ENCODE measurements at places on chromosomes 13 and 19.

GRCh38 chr19:10517361-10517759, at the start of gene S1PR5:
TSS of gene S1PR5 (minus strand) at chr19:10517447. CDS start at chr19:10515011, 2,436 bp downstream.
- no peak for DNase-seq

GRCh38 chr13:95756072-95756471, 79.1 kb downstream of the DNAJC3 start:
- no peak for DNase-seq

- no peak for DNase-seq
Measured at GRCh38 chr13:33489563-33489962, 204.0 kb upstream of the STARD13 start.

- no peak for DNase-seq
Measured at GRCh38 chr19:28292822-28293500, 920.0 kb downstream of the UQCRFS1 start.

DNA sequence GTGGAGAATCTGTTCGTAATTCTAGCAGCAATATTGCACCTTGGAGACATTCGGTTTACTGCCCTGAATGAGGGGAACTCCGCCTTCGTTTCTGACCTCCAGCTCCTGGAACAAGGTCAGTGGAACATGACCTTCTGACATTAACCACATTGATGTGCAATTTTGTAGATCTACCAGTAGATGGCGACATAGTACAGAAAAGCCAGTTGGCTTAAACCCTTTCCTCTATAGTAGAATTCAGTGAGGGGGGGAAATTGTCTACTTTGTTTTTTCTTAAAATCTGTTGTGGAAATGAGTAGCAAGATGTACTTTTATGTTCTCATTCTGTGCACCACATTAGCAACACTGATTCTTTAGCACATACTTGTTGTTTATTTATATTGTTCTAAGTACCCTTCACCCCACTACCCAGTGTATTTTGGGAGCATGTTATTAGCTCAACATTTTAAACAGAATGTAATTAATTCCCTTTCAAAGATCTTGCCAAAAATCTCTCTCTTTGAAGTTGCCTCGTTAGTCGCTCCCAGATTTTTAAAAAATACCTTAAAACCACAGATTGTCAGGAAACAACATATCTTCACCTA, 332.2 kb downstream of the MYO16 start:
- DNase-seq, result peak; percentile 0

DNA sequence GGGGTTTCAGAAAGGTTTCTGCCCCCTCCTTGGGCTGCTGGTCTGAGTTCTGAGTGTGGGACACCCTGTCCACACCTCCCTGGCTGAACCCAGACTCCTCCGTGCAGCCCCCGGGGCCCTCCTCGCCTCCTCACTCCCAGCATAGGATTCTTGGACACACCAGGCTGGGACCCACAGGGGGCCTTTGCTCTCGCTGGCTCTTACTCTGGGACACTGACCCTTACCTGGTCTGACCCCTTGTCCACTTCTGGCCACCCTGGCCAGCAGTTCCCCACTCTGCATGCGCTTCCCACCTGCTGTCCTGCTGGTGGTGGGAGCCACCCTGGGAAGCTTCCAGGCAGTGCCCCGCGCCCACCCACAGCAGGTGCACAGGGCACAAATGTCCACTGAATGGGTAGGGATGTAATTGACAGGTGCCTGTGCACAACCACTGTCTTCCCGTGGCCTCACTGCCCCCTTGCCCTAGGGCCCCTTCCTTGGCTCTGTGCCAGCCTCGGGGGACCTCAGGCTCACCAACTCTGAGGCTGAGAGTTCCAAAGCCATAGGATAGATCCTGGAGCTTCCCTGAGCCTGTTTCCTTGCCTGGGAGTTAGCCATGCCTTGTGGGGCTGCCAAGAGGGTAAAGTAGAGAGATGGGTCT, 7.0 kb upstream of the SLC25A42 start:
- no peak for DNase-seq

DNA sequence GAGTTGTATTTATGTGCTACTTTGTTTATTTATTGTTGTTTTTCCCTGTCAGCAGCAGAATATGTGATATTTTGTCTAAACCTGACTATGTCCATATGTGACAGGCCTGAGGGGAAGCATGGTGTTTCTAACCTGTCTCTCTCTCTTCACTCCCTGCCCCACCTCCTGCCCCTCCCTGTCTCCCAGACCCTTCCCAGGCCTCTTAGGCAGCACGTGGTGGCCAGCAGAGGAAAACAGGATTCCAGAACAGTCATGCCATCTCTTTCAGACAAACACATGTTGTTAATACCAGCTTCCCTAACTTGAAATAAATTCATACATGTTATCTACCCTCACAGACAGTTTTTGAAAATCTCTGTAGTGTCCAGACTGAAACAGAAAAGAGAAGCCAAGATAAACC, 31.0 kb upstream of the ATP11A start:
- no peak for DNase-seq

DNA sequence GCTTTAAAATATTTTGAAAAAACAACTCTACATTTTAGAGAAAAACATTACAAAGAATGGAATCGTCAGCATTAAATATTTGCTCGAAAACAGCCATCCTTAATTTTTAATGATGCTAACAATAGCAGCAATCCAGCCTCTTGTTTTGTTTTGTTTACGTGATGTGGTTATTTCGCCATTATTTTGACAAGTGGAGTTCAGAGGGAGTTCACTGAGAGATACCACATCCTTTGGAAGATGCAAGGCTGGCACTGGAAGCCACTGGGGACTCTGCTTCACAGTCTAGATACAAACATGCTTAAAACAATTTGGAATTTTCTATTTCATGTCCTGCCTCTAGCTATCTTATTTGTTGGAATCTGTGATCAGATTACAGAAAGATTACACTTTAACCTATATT, 556.3 kb downstream of the PCDH17 start:
- no peak for DNase-seq

GRCh38 chr19:5425260-5425659, 30.0 kb upstream of the ZNRF4 start:
- no peak for DNase-seq

DNA sequence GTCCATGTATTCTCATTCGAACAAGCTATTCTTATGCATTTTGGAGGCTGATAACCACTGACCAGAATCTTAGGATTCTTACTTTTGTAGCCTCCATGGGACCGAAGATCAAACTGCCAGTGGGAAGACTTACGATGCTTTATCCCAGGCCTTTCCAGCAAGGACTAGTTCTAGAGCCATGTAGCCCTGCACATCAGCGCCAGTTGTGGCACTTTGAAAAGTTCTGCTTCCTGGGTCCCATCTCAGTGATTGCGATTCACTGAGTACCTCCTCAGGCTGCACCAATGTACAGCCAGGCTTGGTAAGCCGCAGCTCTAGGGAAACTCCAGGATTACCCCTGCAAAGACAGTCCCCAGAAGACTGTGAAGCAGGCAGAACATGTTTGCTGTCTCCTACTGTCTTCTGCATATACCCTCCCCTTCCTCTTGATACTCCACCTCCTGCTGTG, 18.9 kb upstream of the ENOX1 start:
- DNase-seq, result no peak

DNA sequence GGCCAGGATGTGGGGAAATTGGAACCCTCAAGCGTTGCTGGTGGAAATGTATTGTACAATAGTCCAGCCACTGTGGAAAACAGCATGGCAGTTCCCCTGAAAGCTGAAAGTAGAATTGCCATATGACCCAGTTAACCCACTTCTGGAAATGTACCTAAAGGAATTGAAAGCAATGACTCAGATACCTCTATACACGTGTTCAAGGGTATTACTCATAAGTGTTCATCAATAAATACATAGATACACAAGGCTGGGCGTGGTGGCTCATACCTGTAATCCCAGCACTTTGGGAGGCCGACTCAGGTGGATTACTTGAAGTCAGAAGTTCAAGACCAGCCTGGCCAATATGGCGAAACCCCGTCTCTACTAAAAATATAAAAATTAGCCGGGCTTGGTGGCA, 71.9 kb upstream of the IRS2 start:
- DNase-seq, result no peak

DNA sequence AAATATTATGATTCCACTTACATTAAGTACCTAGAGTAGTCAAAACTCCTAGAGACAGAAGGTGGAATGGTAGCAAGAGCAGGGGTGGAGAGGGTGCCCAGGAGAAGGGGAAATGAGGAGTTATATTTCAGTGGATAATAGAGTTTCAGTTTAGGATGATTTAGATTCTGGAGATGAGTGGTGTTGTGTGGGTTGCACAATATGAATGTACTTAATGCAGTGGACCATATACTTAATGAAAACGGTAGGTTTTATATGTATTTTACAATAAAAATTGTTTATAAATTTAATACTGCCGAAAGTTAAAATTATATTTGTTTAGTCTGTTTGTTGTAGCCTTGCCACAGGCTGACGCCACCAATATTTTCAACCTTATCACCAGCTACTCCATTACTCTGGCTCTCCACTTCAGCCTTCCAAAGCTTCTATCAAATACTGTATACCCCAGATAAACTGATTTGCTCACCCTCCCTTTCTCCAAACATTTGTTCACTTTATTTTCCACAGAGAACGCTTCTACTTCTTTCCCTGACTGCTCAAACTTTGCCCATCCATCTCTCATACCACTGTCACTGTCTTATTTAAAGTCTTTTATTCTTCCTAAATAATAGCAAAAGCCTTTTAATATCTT, 1.4 kb upstream of the RBM26 start:
- DNase-seq, result no peak

DNA sequence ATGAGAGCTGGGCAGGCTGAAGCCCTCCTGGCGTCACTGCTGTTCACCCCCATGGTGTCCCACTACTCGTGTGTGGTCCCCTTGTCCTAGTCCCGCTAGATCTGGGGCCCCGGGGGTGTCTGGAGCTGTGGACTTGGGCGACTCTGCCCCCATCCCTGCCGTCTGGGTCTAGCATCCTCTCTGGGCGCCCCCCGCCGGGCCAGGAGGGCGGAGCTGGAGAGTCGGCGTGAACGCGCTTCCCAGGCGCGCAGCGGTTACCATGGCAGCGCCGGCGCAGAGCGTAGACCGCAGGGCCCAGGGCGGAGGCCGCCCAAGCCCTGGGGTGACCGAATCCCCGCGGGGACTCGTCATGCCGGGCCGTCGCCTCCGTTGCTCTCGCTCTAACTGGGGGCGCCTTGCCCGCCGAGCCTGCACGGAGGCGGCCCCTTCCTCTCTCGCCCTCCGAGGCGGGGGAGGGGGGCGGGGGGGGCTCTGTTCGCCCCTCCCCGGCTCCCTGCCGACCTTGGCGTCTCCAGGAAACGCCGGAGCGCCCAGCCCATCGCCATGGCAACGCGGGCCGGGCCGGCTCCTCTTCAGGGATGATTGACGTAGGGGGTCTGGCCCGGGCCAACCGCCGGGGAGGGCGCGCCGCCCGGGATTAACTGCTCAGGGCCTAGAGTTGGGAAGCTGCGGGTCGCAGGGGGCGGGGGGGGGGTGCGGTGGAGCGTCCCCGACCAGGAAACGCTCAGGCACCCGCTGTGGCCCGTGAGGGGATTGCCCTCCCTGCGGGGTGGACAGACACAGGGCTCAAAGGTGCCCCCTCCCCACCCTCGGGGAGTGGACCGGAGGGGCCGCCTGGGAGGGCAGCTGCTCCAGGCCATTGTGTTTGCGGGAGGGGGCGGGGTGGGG, 8.9 kb downstream of the ISYNA1 start:
- peak; percentile 61 for DNase-seq

- no peak for DNase-seq
Measured at GRCh38 chr19:41218615-41219507, at the start of gene AXL. TSS of gene AXL (plus strand) at chr19:41219223. CDS start at chr19:41219393, 170 bp downstream.

- DNase-seq, result peak; percentile 46
Measured at GRCh38 chr19:14556662-14557188, 15.1 kb downstream of the NDUFB7 start.

- DNase-seq, result no peak
Measured at GRCh38 chr19:48441360-48442050, 4.3 kb upstream of the GRWD1 start.

DNA sequence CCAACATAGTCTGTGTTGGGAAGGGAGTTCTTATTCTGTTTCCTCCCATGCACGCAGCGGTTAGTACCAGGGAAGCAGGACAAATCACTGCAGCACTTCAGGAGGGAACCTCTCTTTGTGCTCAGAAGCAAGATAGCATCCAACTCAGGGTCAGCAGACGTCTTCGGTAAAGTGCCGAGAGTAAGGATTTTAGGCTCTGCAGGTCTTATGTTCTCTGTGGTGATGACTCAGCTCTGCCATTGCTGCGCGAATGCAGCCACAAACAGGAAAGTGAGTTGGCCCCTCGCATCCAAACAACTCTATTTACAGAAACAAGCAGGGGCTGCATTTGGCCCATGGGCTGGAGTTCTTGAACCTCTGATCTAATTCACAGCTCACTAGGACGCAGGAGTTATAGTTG, 122.1 kb upstream of the SPATA13 start:
- no peak for DNase-seq

DNA sequence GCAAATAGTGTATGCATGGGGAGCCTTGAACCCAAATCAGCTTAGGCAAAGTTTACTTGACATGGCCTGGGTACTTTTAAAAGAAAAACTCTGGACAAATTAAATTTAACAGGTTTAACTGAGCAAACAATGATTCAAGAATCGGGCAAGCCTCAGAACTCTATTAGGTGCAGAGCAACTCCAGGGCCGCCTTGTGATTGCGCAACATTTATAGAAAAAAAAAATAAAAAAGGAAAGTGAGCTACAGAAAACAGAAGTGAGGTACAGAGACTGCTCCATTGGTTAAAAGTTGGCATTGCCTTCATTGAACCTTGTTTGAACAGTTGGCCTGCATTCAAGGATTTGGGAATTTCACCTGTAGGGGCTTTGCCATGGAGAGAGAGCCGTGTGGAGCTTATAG, 421.0 kb upstream of the TSHZ3 start:
- DNase-seq, result no peak

DNA sequence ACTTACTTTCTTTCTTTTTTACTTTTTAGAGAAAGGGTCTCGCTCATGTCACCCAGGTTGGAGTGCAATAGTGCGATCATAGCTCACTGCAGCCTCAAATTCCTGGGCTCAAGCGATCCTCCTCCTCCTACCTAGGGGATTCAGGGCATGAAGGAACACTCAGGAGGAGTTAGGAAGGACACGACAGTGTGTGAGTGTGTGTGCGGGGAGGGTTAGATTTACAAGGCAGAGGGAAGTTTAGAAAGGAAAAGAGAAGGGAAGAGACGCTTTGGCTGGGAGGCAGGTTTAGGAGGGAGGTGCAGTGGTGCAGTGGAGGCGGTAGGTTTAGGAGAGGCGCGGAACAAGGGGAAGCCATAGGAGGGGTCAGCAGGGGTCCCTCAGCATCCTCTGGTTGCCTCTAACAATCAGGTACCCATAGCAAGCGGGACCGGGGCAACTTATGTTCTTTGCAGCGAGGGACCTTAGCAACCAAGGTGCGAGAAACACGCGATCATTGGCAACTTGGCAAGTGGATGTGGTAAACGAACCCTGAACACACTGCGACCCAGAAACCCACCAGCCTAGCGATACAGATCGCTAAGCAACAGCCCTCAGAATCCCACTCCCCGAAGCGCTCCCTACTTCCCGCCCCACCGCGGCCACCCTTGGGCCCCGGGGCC, 501 bp downstream of the SIRT2 start:
- DNase-seq, result no peak

GRCh38 chr19:38392707-38393308, 4.3 kb downstream of the SPRED3 start:
- no peak for DNase-seq

DNA sequence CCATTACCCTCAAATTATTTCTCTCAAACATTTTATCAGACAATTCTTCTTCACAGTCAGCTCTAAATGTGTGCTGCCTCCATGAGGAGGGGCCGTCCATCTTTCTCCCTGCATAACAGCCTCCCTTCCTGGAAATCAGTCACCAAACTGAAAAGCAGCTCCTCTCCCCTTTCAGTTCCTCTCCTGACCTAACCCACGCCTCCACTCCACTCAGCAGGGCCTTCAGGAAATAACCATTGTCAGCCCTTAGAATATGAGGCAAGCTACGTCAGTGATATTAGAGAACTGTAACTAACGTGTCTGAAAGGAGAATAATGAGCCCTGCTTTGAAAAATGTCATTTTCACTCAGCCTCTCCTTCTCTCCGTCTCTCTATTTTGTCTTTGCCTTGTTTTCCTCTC, 116.2 kb downstream of the OLFM4 start:
- DNase-seq, result no peak

Measured in stimulated activated CD8-positive, alpha-beta memory T cell treated with anti-CD3 and anti-CD28 coated beads, Interleukin-4, amount 100 ng/mL, for 1 hour (primary cell).